Stimulated activated CD4-positive, alpha-beta T cell treated with anti-CD3 and anti-CD28 coated beads, Interleukin-1b, Interleukin-23, amount 100 ng/mL, for 4 hours (primary cell): ENCODE measurements at places on chromosomes 7 and 10.
A peak's percentile ranks its signal among the peaks of the same experiment; 100 is the strongest.

DNA sequence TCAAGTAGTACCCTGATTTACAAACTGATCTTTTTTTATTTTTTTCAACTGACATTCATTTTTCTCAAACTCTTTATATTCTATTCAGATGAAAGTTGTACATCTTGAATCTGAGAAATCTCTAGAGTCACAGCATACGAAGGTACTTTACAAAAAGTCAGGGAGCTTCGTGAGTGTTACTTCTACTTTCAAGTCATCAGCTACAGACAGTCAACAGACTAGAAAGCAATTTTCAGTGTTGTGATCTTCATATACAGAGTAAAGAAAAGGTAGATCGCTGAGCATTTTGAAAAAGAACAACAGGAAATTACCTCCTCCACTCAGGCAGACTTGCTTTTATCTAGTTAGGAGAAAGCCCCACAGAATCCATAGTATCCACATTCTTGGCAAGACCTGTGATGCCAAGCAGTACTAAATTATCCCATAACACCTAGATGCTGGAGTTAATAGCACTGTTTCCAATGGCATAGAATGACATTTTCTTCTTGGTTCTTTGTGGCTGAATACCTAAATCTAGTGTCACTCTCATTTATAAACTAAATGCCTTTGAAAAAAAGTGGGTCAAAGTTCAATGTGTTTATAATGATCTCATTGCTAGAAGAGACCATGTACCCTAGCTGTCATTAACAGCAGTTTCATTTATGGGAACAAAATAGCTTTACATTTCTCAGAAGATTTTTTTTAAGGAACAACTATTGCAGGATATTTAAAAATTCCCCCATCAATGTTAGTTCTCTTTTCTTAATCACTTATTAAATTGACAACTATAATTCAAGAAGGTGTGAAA lies 12.0 kb upstream of the ZNF800 start:
- no peak for DNase-seq

- no peak for DNase-seq
Observed at GRCh38 chr10:12690525-12691126, 310.9 kb downstream of the CCDC3 start.

DNA sequence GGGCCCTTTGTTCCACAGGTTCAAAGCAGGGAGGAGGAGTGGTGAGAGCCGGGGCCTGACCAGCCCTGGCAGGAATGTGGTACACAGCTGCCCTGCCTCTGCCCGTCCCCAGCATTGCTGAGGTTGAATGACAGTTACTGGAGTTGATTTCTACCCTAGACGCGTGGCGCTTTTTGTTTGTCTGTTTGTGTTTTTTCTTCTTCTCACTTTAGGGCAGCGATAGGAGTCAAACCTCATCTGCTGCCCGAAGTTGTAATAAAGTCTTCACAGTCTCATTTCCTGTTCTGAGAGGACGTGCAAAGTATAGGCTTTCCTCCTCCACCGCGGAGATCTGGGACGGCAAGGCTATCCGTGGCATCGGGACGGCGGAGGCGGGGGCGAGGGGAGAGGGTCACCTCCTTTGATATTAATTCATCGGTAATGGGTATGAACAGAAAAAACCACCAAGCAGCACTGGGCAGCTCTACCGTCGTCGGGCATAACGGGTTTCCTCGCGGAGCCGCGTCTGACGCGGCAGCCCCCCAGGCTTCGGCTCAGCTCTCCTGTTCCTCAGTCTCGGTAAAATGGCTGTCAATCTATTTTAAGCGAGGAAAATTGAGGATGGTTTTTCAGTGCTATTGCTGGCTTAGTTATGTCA lies 160.8 kb downstream of the LRMDA start:
- DNase-seq: no peak

DNA sequence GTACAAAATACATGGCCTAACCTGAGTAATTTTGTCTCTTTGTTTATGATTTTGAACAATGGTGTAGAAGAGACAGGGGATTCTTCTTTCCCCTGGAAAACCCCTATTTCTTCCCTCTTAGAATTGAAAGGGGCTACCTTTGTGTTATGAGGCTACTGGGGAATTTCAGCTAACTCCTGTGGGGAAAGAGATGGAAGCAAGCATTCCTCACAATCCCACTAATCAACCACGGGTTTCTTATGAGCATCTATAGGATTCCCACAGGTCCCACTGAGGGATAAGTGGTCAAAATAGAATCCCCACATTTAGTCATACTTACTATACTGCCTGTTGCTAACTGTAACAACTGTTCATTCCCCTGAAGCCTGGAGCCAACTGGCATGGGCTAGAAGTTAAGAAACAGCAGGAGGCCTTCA lies 32.2 kb upstream of the ITGB8 start:
- no peak for DNase-seq

DNA sequence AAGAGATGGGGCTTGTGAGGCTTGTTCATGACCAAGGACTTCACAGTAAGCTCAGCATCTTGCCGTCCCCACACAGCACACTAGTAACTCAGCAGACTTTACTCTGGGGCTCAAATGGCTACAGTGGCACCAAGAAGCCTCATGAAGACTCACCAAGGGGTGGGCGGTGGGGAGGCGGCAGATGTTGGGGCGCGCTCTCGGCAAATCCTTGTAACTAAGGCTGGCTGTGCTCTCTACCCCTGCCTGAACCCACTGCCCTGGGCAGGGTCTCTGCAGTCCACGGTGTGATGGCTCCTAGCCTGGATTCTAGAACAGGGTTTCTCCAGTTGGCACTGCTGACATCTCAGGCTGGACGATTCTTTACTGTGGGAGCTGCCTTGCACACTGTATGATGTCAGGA lies 12.4 kb upstream of the SMARCD3 start:
- DNase-seq: no peak

- DNase-seq: no peak
Observed at GRCh38 chr10:96413151-96413787, 54.5 kb upstream of the OPALIN start.

DNA sequence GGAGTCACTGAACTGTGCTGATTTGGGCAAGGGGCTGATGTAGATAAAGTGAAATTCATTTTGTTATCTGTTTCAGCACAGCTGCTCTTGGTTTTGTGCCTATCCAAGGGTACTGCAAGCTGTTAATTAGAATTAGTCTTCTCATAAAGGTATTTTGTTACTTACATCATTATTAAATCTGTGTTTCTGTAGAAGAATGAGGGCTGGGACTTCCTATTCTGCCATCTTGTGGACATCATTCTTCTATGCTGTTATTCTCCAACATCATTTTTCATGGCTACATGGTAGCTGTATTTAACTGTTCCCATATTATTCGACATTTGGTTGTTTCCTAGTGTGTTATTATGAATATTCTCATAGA lies 76.2 kb upstream of the CCDC71L start:
- DNase-seq: no peak

GRCh38 chr7:5526100-5526905 lies 102.7 kb upstream of the TNRC18 start:
- no peak for DNase-seq

DNA sequence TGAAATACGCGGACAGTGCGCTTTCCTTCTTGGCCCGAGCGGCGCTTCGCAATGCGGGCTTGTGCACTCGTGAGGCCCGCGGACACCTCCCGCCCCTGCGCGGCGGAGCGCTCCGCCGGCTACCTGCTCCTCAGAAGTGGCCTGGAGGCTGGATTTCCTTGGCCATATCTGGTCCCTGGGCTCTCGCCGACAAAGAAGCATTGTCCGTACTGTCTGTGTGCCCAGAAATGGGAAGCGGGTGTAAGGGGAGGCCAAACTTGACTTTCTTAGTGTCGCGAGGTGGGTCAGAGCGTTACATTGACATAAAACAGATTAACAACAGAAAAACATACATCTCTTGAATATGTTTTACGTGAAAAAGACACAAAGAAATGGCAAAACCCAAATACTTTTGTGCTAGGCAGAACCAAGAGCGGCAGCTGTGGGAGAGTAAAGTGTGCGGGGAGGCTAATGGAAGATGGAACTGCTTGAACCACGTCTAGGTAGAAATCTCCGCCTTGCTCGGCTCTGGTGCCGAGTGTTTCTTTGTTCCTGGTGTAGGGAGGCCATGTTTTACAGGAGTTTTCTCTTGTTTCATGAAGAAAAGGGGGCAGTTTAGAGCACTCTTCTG lies 1.4 kb downstream of the LANCL2 start:
- no peak for DNase-seq

DNA sequence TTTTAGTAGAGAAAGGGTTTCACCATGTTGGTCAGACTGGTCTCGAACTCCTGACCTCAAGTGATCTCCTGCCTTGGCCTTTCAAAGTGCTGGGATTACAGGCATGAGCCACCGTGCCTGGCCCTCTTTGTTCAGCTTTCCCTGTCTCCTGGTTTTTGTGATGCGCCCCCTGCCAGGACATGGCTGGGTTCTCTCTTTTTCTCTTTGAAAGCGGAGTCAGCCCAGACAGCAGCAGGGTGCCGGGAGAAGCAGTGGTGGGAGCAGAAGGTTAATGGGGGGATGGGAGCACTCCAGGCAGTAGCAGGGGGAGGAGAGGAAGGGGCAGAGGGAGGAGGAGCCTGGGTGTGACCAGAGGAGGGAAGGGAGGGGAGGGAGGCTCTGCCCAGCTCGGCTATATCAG lies 1.8 kb downstream of the MUC3A start:
- DNase-seq: no peak

- DNase-seq: no peak
Observed at GRCh38 chr7:134554417-134554966, 5.6 kb downstream of the AKR1B15 start.

DNA sequence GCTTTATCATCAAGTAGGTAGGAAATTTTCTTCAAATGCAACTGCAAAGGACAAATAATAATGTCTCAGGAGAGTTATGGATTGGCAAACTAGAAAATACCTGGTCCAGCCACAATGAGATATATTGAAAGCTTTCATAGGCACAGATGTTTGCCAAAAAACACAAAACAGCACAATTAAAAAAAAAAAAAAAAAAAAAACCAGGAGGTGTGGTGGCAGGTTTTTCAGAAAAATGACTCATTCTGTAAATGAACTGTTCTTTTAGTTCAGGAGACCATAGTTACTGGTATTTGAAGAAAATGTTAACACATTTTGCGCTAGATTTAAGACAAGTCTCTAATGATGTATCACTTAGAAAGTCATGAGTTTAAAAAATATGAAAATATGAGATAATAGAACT lies 55.0 kb upstream of the JCAD start:
- no peak for DNase-seq

DNA sequence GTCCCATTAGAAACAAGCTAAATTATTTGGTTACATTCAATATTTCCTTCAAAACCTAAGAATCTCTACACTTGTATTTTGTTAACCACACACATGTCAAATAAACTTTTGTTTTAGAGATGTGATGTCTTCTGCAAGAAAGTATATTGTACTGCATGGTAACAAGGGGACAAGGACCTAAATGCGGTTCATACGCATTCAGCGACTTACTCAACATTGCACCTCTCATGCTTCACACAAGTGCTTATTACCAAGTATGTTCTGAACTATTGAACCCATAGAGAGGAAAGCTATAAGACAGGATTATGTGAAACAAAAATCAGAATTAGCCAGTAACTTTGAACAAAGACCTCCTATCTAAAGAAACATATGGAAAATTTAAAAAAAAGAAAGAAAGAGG lies 68.3 kb downstream of the CREB5 start:
- no peak for DNase-seq

DNA sequence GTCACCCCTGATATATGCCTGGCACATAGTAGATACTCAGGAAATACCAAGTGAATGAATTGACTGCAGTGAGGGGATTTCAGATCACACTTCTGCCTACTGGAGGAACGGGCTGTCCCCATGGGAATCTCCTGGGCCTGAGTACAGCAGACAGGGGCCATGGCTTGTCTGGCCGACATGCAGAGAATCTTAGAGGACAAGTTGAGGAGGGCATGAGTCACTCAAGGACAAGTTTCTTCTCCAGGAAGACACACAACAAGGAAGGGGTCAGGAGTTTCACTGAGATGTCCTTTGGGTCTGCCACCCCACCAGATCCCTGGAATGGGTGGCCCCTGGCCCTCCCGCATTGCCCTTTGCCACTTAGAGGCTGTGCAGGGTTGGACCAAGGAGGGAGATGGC lies 20.7 kb downstream of the PLPP4 start:
- no peak for DNase-seq

GRCh38 chr10:30639946-30640786 lies 10.6 kb upstream of the LYZL2 start:
- DNase-seq: no peak

- DNase-seq: no peak
Observed at GRCh38 chr10:132199268-132199853, 12.6 kb downstream of the DPYSL4 start.

- peak; percentile 99 for DNase-seq
Observed at GRCh38 chr7:100611983-100612729, at the start of gene MOSPD3. Gene MOSPD3 (plus strand): TSS chr7:100612540. CDS start chr7:100612792, 252 bp downstream.

GRCh38 chr7:123327661-123328060 lies 127.9 kb upstream of the SLC13A1 start:
- no peak for DNase-seq

- no peak for DNase-seq
Observed at GRCh38 chr7:128202287-128202957, 38.7 kb upstream of the LEP start.

GRCh38 chr10:117509573-117509972 lies 33.0 kb upstream of the EMX2 start:
- DNase-seq: no peak

DNA sequence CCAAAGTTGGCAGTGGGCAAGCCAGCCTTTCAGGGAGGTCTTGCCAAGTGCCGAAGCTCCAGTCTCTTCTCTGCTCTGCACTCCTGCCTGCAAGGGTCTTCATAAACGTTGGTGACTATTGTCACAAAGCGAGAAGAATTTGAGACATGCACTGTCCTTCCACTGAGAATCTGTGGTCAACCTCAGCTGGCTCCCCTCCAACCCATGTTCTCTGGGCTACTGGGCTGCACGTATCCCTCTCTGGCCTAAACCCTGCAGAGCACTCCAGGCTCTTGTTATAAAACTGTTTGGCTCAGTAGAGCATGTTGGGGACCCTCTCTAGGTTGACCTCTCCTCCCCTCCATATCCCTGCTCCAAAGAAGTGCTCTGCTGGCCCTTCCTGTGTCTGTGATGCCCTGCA lies 260.4 kb upstream of the NFE2L3 start:
- no peak for DNase-seq

- DNase-seq: no peak
Observed at GRCh38 chr7:35553519-35553918, 141.4 kb downstream of the HERPUD2 start.

DNA sequence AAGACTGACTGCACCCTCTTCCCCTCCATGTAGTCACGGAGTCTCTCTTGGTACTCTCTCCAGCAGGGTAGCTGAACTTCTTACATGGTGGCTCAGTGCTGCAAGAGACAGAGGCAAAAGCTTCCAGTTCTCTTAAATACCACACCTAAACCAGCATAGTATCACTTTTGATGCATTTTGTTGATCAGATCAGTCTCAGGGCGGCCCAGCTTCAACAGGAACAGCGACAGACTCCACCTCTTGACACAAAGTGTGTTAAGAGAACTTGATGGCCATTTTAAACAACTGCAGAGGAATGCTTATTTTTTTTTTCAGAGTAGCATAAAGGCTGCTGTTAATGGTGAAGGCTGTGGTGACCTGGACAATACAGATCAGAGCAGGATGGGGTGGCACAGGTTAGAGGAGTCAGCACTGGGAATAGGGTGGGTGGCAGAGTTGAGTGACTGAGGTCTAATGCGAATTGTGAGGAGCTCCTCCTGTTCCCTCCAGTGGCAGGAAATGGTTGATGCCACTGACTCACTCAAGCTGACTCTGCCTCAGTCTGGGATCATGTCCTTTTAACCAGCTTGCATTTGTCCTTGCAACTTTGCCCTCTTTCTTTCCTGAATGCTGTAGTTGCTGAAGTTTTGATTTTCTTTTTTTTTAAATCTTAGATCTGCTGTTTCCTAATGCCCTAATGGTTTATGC lies 17.3 kb downstream of the MGAM start:
- DNase-seq: no peak
